Right atrium auricular region (tissue), 2 donors: ENCODE measurements at places on chromosomes 4 and X.

DNA sequence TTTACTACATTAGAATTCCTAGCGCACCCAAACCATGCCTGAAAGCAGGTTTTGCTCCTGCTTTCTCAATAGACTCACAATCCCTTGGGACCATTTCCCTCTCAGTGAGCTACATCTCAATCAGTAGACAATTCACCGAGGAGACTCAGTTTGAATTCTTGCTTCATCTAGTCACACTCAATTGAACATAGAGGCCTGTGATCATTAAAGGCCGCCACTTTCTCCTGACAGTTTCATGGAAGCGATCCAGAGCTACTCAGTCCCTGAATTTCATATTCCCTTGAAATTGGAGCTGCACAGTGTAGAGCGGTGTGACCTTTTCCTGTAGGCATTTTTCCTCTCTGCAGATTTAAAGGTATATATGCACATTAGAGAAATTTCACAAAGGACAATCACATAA is 193.9 kb upstream of the SPOCK3 start:
- DNase-seq = no peak

DNA sequence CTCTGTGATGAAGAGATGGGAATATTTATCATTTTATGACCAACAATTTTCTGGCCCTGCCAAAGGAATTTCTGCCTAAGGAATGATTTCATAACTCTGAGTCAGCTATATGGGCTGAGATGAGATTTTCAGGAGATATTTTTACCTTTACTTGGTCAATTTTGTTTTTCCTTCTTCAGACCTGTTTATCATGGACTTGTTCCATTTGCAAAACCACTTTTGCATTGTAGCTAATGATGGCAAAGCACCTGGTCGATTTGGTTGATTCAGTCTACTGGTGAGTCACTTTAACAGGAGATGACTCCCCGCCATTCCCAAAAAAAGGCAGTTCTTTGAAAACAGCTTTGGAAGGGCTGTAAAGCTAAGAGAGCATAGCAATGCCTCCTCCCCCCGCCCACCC is 53.3 kb downstream of the TEX13A start:
- no peak for DNase-seq

- no peak for DNase-seq
Observed at GRCh38 chr4:15901998-15902397, 36.5 kb downstream of the FGFBP1 start.

DNA sequence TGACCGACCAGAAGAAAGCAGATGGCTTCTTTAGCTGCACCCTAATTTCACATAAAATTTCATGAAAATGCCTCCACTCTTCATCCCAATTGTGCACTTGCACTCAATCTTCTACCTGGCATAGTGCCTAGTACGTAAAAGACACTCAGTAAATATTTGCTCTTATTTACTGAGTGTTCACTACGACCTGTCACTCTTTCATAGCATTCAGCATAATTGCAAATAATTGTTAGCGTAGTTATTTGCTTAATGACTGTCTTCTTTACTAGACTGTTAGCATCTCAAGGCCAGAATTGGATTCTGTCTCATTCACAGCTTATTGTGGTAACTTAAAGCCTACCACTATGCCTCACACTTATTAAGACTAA is 130.2 kb downstream of the ENOX2 start:
- DNase-seq = no peak

- no peak for DNase-seq
Observed at GRCh38 chrX:20414762-20415445, 148.2 kb upstream of the RPS6KA3 start.

- no peak for DNase-seq
Observed at GRCh38 chr4:67522851-67523671, 22.2 kb downstream of the CENPC start.

GRCh38 chr4:155434366-155434765 is 57.6 kb upstream of the MAP9 start:
- no peak for DNase-seq

- no peak for DNase-seq
Observed at GRCh38 chr4:94339779-94340178, 2.9 kb downstream of the HPGDS start.

DNA sequence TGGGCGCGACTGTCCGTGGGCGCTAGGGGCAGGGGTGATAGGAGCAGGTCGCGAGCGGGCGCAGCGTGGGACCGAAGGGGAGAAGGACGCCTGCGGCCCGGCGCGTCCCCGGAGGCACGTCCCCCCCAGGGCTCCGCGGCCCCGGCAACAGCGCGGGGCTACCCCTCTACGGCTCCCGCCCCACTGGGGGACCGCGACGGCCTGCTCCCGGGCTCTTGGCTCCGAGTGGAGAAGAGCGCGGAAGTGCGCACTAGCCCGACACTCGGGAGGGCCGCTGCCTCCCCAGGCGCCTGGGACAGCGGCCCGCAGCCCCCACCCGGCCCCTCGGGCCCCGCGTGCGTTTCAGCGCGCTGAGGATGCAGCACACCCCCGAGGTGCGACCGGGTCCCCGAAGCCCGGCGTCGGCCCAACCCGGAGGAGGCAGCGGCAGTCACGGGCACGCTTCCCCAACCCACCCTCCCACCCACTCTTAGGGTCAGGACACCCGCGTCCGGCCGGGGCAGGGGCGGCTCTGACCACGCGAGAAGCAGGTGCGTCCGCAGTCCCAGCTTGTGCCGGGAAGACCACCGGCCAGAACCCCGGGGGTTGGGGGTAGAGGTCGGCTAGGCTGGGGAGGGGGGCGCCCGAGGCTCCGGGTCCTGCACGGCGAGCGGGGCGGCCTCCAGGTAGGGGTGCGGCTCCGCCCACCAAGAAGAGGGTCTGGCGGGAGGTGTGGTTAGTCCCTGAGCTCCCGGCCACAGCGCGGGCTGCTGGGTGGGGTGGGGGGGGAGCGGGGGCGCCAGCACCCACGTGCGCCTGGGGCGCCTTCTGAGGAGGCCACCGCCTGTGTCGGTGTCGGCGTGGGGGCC is 18.5 kb upstream of the NAT8L start:
- DNase-seq = no peak

- no peak for DNase-seq
Observed at GRCh38 chr4:188139671-188140070, 430 bp downstream of the TRIML1 start.

GRCh38 chrX:53642337-53642736 is 44.2 kb downstream of the HUWE1 start:
- DNase-seq = no peak

DNA sequence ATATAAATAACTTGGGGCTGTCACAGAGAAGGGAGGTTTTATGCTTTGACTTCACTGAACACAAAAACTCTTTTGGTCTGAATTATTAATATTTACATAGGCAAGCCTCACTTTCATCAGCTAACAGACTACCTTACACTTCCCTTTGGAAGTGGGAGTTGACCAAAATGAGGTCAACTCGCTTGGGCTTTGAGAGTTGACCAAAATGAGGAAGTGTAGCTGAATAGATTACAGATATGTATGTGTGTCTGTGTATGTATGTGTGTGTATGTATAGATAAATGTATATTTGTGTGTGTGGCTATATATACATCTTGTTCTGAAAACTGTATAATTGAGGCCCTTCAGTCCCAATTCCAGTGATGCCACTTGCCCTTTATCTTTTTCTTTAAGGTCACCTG is 113.3 kb upstream of the IL13RA1 start:
- DNase-seq = no peak

DNA sequence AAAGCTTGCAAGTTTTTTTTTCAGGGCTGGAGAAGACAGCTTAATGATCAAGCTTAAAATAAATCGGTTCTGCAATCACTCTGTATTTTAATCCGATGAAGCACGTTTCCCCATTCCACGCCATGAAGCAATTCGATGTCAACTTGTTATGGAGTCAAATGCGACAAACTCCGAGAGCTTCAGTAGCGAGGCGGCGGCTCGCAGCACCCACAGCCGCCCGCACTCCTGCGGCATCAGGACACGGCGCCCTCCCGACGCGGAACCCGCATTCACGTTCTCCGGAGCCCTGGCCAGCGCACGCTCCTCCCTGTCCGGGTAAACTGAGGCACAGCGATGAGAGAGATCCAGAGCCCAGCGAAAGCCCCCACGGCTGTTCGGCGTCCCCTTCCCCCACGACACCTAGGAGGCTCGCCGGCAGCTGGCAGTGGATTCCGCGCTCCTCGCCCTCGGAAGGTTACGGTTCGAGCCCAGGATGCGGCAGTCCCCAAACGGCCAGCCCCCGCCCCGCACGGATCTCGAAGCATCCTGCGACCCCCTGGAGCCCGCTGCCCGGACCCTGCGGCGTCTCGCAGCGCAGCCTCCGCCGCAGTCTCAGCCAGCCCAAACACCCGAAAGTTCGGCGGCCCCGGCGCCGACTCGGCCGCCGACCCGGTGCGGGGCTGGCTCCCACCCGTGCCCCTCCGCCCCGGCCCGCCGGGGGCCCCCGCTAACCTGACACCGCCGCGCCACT is 507 bp downstream of the MFAP3L start:
- DNase-seq = no peak

- DNase-seq = no peak
Observed at GRCh38 chrX:70434914-70435586, 9.6 kb upstream of the DLG3 start.

DNA sequence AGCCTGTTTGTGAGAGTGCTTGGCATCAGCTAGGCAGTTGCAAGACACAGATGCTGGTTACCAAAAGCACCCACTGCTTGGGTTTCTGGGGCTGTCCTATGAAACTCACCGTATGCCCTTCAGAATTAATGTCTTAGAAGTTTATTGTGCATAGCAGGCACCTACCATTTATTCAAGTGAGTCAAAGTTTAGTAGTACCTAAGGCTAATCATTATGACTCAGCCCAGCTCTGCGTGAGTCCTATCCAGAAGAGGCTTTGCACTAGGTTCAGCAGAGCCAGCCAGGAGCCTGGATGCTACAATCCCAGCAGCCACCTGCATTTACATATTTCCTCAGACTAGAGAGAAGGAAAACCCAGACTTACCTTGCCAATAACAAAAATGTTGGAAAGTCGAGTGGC is 4.2 kb downstream of the RPS4X start:
- no peak for DNase-seq

- DNase-seq = no peak
Observed at GRCh38 chrX:123959281-123960063, 2.0 kb upstream of the STAG2 start.

GRCh38 chrX:116232833-116233232 is 62.3 kb downstream of the AGTR2 start:
- no peak for DNase-seq

GRCh38 chrX:10769195-10769594 is 148.8 kb upstream of the MID1 start:
- no peak for DNase-seq

DNA sequence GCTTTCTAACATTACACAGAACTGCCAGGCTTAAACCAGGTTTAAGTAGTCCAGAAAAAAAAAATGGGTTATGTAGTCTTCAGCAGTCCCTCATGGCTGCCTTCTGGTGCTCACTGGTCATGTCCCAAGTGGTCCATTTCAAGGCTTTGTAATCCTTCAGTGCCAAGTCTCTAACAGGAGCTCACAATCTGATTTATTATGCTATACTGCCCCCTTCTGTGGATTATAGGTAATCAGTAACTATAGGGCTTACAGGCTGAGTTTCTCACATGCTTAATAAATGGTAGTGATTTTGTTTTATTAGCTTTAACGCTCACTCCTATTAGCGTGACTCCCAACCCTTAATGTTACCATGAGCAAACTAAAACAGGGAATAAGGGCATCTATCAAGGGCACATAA is 92.5 kb upstream of the EDA2R start:
- no peak for DNase-seq

GRCh38 chrX:154516656-154517100 is 646 bp upstream of the FAM3A start:
- no peak for DNase-seq

DNA sequence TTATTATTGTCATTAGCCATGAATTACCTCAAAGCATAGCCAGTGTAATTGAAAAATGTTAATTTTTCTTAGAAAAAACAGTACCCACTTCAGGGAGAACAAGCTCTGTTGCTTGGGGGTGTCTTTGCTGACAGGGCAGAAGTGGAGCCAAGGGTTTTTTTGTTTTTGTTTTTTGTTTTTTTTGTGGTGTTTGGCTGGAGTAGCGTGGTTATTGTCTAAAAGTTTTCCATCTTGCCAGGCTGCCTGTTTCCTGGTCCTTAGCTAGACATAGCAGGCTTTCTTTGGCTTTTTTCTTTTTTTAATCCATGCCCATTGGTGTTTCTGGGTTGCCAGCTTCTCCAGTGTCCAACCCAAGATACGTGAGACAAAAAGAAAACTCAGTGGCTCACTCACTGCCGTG is 61.5 kb downstream of the CASP3 start:
- DNase-seq = no peak

DNA sequence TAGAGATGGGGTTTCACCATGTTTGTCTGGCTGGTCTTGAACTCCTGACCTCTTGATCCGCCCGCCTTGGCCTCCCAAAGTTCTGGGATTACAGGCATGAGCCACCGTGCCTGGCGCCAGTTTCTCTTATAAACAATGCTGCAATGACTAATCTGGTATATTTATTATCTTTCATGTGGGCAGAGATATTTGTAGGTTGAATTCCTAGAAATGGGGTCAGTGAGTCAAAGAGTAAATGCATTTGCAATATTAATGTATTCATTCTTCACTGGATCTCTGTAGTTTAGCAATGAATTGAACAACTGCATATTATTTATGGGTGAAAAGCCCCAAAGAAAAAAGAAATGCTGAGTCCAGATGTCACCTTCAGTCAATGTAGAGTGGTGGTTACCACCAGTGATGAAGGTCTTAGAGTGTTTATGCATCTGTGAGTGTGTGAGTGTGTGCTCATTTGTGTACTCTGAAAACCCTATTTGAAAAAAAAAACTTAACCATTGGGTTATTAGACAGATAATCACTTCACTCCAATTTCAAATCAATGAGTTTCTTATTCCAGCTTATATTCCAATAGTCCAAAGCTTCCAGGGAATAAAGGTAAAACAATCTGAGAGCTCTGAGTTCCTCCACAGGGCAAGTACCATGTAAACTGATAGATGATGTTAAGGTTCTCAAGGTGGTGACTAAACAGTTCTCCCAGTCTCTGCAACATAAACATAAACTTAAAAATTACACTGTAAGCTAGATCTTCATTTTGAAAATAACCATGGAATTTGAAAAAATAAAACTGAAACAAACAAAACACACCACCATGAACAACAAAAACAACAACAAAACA is 22.6 kb upstream of the CD38 start:
- DNase-seq = no peak

DNA sequence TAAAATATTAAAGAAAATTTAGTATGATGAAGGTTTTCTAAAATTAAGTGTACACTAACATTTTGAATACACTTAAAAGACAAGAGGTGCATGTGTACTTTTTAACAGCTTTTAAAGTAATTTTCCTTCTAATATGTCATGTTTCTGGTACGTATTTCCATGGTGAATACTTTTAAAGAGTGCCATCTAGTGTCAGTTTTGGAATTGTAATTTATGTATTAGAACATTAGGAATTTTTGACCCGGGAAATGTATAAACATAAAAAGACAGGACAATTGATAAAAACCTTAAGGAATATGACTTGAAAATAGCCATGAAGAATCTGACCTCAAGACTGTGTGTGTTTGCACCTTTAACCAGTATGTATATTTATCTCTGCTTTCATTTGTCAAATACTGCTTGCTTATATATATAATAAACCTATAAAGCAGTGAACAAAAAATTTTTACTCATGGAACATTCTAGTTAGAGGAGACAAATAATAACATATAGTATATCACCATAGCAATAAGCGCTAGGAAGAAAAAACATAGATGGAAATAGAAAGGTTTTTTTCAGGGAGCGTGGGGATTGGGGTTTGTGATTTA is 7.2 kb downstream of the GSTCD start:
- DNase-seq = no peak
